ENCODE measurements at places on chromosomes 7 and 10. TPM values are rescaled to one million over a fixed set of nuclear protein-coding genes. Genes with fewer than 3 reads are reported as not detected.

DNA sequence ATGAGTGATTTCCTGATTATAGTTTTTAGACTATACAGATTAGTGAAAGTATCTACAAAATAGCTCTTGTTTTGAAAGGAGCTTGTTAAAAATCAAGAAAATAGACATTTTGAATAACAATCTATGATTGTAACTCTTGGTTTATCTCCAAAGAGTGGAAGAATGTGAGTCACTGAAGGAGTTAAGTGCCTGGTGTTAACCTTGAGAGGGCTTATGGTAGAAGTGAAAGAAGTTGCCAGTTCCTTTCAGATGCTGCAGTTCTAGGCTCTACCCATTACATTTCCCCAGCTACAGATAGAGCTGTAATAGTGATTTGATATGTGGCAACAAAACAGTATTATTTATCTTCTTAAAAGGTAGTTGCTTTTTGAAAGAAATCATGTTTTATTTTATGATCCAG lies 12.7 kb downstream of the NRBF2 start:
- DNase-seq = no peak

DNA sequence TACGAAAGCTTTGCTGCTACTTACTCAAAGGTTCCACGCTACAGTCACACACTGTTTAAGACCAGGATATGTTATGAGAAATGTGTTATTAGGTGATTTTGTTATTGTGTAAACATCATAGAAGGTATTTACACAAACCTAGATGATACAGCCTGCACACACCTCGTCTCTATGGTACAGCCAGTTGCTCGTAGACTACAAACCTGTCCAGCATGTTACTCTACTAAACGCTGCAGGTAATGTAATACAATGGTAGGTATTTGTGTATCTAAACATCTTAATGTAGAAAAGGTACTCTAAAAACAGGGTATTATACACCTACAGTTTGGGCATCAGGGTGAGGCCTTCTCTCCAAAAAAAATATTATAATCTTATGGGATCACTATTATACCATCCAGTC lies 181.2 kb downstream of the MYOF start:
- DNase-seq = no peak

- DNase-seq = no peak
Measured at GRCh38 chr10:104447331-104447730, 93.7 kb downstream of the CFAP58 start.

GRCh38 chr7:108200326-108200725 lies 70.2 kb upstream of the LAMB4 start:
- DNase-seq = no peak

- peak; percentile 58 for DNase-seq
Measured at GRCh38 chr7:88169717-88170320, 50.0 kb downstream of the SRI start.

- no peak for DNase-seq
Measured at GRCh38 chr7:22718911-22719420, 8.0 kb upstream of the IL6 start.

- no peak for DNase-seq
Measured at GRCh38 chr7:7565018-7565680, 1.5 kb upstream of the MIOS start.

GRCh38 chr7:80542398-80542797 lies 30.5 kb upstream of the GNAT3 start:
- peak; percentile 76 for DNase-seq

GRCh38 chr7:117012696-117013095 lies 59.4 kb downstream of the ST7 start:
- peak; percentile 69 for DNase-seq

GRCh38 chr7:72266771-72267170 lies 145.4 kb downstream of the CALN1 start:
- DNase-seq = no peak

GRCh38 chr10:122525788-122526187 lies 34.8 kb upstream of the DMBT1 start:
- DNase-seq = peak; percentile 40

- DNase-seq = no peak
Measured at GRCh38 chr7:140576589-140576988, 64.0 kb downstream of the DENND2A start.

CRPPA gene
- 2.5 TPM for total RNA-seq

NFKB2 gene
- 27.5 TPM for total RNA-seq

GRCh38 chr7:66558201-66558641 lies 70.5 kb upstream of the KCTD7 start:
- no peak for DNase-seq

DNA sequence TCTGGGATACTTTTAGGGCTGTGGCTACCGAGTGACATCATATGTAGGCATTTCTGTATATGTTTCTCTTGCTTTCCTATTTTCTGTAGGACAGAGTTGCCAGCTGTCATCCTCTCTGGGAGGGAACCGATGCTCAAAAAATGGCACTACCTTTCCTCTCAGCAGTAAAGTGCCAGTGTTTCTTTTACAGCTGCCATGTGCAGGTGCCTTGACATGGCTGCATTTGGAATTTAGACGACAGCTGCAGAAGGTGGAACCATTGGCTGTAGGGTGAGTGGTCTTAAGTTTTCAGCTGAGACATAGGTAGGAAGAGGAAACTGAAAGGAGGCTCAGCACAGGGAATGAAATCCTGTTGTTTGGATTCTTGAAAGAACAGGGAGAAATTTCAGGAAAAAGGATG lies 20.2 kb upstream of the RPA3 start:
- DNase-seq = no peak

- DNase-seq = peak; percentile 67
Measured at GRCh38 chr7:6558837-6559236, 7.6 kb upstream of the GRID2IP start.

GRCh38 chr10:13743101-13743693 lies 156.4 kb downstream of the PRPF18 start:
- no peak for DNase-seq

PON1 gene
- total RNA-seq = 0.78 TPM

DNA sequence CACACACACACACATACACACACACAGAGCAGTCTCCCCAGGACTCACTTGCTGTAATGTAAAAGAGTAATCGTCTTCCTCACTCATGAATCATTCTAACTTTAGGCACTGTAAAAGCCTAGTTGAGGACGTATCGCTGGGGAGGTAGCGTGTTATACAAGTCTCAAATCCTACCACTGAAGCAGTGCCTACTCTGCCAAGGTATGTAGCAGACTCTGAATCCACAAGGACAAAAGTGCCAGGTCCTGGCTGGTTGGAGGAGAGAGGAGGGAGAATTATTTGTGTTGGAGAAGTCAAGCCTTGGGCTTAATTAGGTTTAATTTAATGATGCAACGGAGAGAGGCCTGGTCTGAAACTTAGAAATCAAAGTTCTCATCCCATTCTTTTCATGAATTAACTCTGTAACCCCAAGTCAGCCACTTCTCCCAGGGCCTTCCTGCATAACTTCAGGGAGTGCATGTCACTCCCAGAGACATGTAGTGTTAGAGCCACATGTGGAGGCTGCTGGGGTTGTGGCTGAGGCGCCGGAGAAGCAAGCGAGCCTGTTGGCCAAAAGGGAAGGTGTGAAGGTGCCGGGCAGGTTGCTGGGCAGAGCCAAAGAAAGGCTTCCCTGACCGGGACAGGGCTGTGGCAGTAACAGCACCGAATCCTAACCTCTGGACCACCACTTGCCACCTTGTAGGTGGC lies 36.7 kb downstream of the NKX2-3 start:
- no peak for DNase-seq

- no peak for DNase-seq
Measured at GRCh38 chr7:601595-602340, 82.1 kb upstream of the PDGFA start.

DNA sequence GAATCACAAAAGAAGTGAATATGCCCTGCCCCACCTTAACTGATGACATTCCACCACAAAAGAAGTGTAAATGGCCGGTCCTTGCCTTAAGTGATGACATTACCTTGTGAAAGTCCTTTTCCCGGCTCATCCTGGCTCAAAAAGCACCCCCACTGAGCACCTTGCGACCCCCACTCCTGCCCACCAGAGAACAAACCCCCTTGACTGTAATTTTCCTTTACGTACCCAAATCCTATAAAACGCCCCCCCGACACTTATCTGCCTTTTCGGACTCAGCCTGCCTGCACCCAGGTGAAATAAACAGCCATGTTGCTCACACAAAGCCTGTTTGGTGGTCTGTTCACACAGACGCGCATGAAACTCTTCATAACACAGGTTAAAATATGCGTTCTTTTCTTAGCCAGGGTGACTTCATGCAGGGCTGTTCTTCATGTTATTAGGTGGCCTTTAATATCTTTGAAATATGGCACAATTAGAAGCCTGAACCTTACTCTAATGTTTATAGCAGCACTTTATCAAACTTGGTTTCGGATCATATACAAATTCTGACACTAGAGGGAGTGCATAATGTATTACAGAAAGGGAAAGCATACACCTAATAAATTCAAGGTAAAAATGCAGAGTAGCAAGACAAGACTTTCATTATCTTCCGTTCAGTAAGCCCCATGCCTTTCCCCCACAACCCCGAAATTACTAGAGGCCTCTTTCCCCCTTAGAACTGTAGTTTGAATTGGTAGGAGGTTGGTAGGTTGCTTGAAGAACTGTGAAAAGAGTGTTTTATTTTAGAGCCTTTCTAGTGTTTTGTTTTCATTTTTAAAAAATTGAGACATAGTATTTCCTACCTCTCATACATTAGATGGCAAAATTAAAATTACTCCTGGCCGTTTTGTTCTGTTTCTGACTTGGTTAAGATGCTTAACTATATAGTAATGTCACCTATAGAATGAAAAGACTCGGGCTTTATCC lies 117.9 kb downstream of the NPY start:
- DNase-seq = peak; percentile 59

GRCh38 chr10:25683344-25683743 lies 250.7 kb upstream of the MYO3A start:
- no peak for DNase-seq

DNA sequence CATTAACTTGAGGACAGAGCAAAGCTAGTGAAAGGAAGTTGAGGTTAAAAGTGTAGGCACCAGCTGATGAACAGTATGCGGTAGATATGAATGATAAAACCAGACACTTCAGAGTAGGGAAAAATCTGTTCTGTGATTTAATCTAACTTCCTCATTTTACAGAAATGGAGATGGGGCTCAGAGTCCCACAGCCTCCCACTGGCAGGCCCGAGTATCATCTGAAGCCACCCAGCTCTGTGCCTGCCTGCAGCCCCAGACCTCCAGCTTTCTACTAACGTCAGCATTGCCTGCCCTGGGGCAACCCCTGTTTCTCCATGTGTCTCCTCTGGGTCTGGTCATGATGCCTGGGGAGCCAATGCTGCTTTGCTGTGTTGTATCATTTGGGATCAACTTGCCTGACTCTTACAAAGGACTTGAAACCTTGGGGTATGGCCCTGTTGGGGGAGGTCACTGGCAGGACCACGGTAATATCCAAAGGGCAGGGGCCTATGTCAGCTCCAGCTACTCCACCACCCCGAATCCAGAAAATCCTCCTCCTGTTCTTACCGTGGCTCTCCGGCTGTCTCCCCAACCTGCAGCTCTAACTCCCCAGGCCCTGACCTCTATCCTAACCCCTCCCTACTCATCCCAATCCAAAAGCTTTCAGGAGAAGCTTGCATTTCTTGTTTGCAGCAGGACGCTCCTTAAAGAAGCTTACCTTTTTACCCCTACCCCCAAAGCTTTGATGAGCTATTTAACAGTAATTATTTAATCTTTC lies 56.2 kb upstream of the NPY start:
- DNase-seq = no peak

DNA sequence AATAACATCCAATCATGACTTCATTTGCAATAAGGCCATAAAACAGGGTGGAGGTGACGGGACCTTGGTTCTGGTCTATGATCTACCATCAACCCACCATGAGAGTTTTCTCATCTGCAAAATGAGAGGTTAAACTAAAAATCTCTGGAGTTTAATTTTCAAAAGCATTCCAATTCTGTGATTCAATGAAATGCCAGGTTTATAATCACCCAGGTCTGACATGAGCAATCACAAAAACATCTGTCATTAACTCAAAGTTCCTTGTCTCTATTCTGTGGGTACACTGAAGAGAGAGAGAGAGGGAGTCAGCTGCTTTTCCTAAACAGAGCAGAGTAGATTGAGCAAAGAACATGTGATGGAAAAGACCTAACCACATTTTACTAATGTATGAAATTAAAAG lies 75.4 kb downstream of the NUDCD3 start:
- DNase-seq = no peak

FAM25A gene
- not detected for total RNA-seq

- no peak for DNase-seq
Measured at GRCh38 chr7:91827169-91827568, 53.3 kb downstream of the MTERF1 start.

- DNase-seq = no peak
Measured at GRCh38 chr7:44595934-44596635, 10.3 kb upstream of the OGDH start.

NAT16 gene
- total RNA-seq = 0.13 TPM

- no peak for DNase-seq
Measured at GRCh38 chr7:143480501-143480900, 2.8 kb downstream of the TAS2R41 start.

- no peak for DNase-seq
Measured at GRCh38 chr7:44466300-44467216, 23.9 kb downstream of the NUDCD3 start.

- no peak for DNase-seq
Measured at GRCh38 chr10:79443338-79444198, 1.9 kb downstream of the ZCCHC24 start.

FOXI2 gene
- total RNA-seq = not detected

SKAP2 gene
- 12.3 TPM for total RNA-seq

MRPS24 gene
- 235 TPM for total RNA-seq

GRCh38 chr10:2137549-2138174 lies 400.3 kb upstream of the ADARB2 start:
- peak; percentile 26 for DNase-seq

- no peak for DNase-seq
Measured at GRCh38 chr7:130286881-130287280, 6.1 kb upstream of the CPA4 start.

DNA sequence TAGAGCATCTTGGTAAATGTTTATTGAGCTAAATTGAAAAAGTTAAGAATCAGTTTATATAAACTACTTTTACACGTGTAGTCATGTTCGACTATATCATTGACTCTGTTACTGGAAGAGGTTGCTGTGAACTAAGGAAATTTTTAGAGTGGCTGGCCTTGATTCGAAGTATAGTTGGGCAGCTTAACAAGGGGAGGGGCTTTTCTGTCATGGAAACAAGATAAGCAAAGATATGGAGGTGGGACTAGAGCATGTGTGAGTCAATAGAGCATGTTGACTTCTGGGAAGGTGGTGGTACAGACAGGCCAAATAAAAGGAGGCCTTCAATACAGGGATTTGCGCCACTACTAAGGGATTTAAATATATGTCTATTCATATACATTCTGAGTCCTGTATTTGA lies 7.6 kb downstream of the ATP5F1C start:
- no peak for DNase-seq

DNA sequence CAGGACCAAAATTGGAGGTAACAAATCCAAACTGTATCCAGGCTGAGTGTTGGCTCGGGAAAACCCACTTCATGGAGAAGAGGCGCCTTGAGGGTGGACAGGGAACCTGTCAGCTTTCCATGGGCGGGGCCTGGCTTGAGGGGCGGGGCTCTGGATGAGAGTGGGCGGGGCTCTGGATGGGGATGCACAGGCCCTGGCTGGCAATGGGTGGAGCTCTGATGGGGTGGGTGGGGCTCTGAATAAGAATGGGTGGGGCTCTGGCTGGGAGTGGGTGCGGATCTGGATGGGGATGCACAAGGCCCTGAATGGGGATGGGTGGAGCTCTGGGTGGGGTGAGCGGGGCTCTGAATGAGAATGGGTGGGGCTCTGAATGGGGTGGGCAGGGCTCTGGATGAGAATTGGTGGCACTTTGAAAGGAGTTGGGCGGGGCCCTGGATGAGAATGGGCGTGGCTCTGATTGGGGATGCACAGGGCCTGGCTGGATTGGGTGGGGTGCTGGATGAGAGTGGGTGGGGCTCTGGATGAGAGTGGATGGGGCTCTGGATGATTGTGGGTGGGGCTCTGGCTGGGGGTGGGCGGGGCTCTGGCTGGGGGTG lies 96.6 kb upstream of the NPTX2 start:
- no peak for DNase-seq
